ENCODE measurements at places on chromosomes 3 and 15. TPM values are rescaled to one million over a fixed set of nuclear protein-coding genes. Genes with fewer than 3 reads are reported as not detected.

ARIH2 gene
- 94.4 TPM for polyA plus RNA-seq

LRCH3 gene
- polyA plus RNA-seq, result 22.6 TPM

BOC gene
- polyA plus RNA-seq, result 6.6 TPM

HHATL gene
- not detected for polyA plus RNA-seq

- no peaks in the 10 kb centered on the region for H3K27me3 ChIP-seq
- peaks cover 5% of the 10 kb centered on the region for H3K4me1 ChIP-seq
- H3K4me3 ChIP-seq, result no peak overlapping the region
- DNase-seq, result no peak
These were observed 24.5 kb upstream of the SLCO2A1 start for GRCh38 chr3:134054231-134054630.

GRCh38 chr3:124952282-124952855 is 17.8 kb upstream of the MUC13 start:
- H3K4me1 ChIP-seq, result no peaks in the 10 kb centered on the region
- H3K4me3 ChIP-seq, result no peak overlapping the region
- H3K36me3 ChIP-seq, result no peaks in the 10 kb centered on the region
- H3K27ac ChIP-seq, result no peak overlapping the region
- H3K27me3 ChIP-seq, result no peaks in the 10 kb centered on the region

DNA sequence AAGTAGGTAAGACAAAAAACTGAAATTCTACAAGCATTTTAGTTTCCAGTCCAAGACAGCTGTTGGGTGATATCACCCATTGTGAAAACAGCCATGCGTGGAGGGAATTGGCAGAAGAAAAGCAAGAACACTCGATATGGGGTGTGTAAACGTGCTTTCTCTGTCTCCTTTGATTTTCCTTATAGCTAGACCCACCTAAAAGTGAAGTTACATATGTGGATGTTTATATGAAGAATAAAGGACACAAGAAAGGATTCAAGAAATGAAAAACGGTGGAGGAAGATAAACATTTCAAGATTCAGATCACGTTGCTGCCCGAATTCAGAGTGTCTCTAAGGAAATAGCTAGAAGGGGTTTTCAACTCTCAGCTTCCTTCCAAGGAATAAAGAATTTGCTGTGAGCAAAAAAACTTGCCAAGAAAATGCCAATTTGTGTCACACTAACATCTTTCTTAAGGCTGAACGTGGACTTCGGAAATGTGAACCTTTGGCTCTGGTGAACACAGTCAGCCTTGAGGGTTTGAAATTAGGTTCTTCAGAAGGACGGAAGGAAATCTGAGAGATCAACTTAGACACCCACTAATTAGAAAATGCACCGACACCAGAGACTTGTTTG is 269.0 kb upstream of the ADAMTS9 start:
- no peak for DNase-seq
- H3K27ac ChIP-seq, result no peak overlapping the region
- no peaks in the 10 kb centered on the region for H3K27me3 ChIP-seq
- H3K4me3 ChIP-seq, result no peak overlapping the region
- H3K4me1 ChIP-seq, result no peaks in the 10 kb centered on the region
- H3K36me3 ChIP-seq, result no peaks in the 10 kb centered on the region

DNA sequence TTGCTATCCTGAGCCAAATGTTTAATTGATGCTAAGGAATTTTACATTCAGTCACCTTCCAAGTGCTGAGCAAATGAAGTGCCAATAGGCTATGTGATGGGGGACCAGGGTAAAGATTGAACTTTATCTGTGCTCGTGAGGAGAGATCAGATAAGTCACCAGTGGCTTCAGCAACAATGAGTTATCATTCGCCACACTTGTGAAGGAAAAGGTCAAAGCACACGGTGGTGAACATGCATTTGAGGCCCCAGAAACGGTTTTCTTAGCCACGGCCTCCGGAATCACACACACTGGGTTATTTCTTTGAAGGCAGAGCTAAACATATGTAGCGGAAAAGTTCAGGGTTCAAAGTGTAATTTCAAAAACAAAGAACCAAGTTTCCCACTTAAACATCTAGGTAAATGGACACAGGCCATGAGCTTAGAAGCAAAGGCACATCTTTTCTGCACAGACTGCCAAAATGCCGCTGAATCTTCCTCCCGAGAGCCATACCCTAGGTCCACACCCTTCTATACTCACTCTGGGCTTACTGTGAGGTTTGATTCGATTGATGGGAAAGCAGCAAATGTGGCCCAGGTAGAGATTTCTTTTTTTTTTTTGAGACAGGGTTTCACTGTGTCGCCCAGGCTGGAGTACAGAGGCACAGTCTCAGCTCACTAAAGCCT is 268.5 kb downstream of the SHQ1 start:
- H3K36me3 ChIP-seq, result no peaks in the 10 kb centered on the region
- H3K4me1 ChIP-seq, result no peaks in the 10 kb centered on the region
- no peak overlapping the region for H3K27ac ChIP-seq
- DNase-seq, result no peak
- no peaks in the 10 kb centered on the region for H3K27me3 ChIP-seq

DNA sequence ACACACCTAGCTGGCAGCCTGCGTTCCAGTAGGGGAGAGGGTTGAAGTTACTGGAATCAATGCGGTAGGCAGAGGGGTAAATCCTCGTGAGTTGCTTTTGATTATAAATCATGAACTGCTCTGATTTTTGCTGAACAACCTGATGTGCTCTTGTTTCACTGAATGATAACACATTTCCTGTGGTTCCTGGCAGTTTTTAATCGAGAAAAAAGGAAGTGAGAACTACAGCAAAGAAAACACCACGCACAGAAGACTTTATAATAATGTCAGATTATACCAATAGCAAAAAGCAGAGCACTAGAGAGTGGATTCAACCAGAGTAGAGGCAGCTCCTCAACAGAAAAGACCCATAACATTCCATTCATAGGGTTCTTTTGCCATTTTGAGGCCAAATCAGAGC is 200.8 kb upstream of the STRIT1 start:
- DNase-seq, result no peak
- H3K4me1 ChIP-seq, result no peaks in the 10 kb centered on the region
- H3K27me3 ChIP-seq, result no peaks in the 10 kb centered on the region
- H3K4me3 ChIP-seq, result no peak overlapping the region
- no peak overlapping the region for H3K27ac ChIP-seq

DNA sequence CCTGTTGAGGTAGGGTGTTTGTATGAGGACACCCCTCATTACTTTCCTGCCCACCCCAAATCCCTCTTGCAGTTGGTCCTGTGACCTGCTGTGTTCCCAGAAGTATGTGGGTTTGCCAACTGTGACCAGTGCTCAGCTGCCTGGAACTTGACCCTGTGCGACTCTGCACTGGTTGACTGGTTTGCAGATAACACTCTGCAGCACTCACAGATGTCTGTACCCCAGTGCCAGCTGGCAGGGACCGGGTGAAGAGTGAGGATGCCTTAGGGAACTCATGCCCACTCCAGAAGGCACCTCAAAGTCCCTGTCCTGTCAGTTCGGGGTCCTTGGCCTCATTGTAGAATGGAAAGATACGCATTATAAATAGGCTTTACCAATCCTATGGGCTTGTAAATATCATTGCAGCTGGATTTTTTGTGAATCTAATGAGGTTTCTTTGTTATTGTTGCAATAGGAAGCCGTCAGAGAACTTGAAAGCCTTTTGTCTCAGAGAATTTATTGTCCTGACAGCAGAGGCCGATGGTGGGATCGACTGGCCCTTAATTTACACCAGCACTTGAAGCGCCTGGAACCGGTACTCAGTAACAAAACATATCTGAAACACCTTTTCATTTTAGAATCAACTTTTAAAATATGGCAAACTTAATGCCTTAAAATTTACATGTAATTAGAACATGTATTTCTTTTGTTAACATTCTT is 18.2 kb downstream of the FAN1 start:
- no peak overlapping the region for H3K27ac ChIP-seq
- H3K4me1 ChIP-seq, result peaks cover 34% of the 10 kb centered on the region
- no peak overlapping the region for H3K4me3 ChIP-seq
- DNase-seq, result peak; percentile 76
- H3K27me3 ChIP-seq, result no peaks in the 10 kb centered on the region
- H3K36me3 ChIP-seq, result peaks cover 66% of the 10 kb centered on the region

DNA sequence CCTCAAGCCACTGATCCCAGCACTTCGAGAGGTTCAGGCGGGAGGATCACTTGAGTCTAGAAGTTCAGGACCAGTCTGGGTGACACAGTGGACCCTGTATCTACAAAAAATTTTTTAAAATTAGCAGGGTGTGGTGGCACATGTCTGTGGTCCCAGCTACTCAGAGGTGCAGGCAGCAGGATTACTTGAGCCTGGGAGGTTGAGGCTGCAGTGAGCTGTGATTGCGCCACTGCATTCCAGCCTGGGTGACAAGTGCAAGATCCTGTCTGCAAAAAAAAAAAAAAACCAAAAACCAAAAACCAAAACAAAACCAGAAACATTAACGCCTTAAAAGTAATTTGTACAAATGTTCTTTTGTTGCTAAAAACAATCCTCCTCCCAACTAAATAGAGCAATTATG is 27.9 kb upstream of the SLC12A8 start:
- no peak for DNase-seq
- H3K4me3 ChIP-seq, result no peak overlapping the region
- H3K27me3 ChIP-seq, result no peaks in the 10 kb centered on the region
- H3K27ac ChIP-seq, result no peak overlapping the region

DNA sequence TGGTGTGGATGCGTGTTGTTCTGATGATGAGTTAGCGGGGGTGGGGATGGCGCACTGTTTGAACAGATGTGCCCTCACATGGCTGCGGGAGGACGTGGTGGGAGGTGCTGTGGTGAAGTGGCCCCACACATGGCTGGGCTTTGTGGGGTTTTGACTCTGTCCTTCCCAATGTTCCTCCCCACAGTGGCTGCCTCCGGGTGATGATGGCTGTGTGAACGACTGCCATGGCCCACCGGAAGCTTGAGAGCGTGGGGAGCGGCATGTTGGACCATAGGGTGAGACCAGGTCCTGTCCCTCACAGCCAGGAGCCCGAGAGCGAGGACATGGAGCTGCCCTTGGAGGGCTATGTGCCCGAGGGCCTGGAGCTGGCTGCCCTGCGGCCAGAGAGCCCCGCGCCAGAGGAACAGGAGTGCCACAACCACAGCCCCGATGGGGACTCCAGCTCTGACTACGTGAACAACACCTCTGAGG is 167.9 kb downstream of the APBA2 start:
- no peak for DNase-seq
- H3K36me3 ChIP-seq, result no peaks in the 10 kb centered on the region
- no peaks in the 10 kb centered on the region for H3K27me3 ChIP-seq
- H3K27ac ChIP-seq, result no peak overlapping the region
- H3K4me1 ChIP-seq, result no peaks in the 10 kb centered on the region

DNA sequence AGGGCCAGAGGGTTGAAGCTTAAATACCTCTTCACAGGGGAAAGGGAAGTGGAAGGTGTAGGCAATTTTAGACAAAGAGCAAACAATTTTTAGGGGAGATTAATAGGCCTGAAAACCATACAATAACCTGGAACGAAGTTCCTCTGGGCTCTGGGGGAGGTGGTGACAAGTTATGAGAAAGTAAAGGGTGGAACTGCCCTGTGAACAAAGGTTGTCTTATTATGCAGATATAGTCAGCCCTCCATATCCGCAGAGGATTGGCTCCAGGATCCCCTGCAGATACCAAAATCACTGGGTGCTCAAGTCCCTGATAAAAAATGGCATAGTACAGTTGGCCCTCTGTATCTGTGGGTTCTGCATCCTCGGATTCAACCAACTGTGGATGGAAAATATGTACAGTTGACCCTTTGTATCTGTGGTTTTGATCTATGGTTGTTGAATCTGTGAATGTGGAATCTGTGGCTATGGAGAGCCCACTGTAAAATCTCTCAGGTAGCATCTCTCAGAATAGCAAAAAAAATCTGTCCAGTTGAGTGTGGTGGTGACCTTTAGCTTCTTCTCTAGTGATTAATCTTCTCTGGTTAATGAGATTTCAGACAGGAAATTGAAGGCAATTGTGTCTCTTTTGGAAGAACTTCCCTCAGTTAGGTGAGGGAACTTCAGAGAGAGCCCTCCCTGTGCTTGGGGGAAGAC is 40.2 kb downstream of the CLEC3B start:
- no peak overlapping the region for H3K4me3 ChIP-seq
- H3K27me3 ChIP-seq, result no peaks in the 10 kb centered on the region
- DNase-seq, result no peak
- H3K36me3 ChIP-seq, result no peaks in the 10 kb centered on the region

- no peaks in the 10 kb centered on the region for H3K27me3 ChIP-seq
- H3K36me3 ChIP-seq, result no peaks in the 10 kb centered on the region
- peak overlapping the region; percentile 78 for H3K27ac ChIP-seq
- H3K4me1 ChIP-seq, result peaks cover 35% of the 10 kb centered on the region
These were observed 563 bp downstream of the ARL6IP5 start for GRCh38 chr3:69085168-69085832.

DNA sequence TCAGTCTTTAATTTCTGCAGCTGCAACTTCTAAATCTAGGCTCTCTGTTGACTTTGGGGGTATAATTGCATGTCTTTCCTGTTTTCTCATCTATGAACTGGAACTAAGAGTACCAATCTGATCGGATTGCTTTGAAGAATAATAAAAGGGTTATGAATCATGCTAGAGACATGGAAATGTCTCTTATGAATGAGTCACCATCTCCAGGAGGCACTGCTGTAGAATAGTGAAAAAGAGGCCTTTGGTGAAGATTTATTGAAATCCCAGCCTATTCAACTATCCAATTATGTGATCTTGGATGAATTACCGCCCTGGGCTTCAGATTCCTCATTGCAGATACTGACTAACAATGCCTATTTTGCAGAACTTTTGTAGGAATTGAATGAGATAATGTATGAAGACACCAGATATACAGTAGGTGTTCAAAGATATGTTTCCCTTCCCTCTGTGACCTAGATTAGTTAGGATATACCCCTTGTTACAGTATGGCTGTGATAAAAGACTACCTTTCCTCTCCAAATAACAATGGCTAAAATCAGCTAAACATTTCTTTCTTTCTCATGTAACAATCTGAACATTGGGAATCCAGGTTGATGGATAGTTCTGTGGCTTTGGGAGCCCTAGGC is 11.5 kb upstream of the CMTM8 start:
- no peaks in the 10 kb centered on the region for H3K36me3 ChIP-seq
- H3K27me3 ChIP-seq, result no peaks in the 10 kb centered on the region
- H3K4me3 ChIP-seq, result no peak overlapping the region
- no peaks in the 10 kb centered on the region for H3K4me1 ChIP-seq
- H3K27ac ChIP-seq, result peak overlapping the region; percentile 87

- DNase-seq, result no peak
- no peak overlapping the region for H3K27ac ChIP-seq
- no peak overlapping the region for H3K4me3 ChIP-seq
- no peaks in the 10 kb centered on the region for H3K36me3 ChIP-seq
- no peaks in the 10 kb centered on the region for H3K4me1 ChIP-seq
These were observed 476.8 kb downstream of the C3orf38 start for GRCh38 chr3:88626456-88627120.

GRCh38 chr3:182135056-182135455 is 423.3 kb downstream of the SOX2 start:
- H3K27ac ChIP-seq, result no peak overlapping the region
- no peaks in the 10 kb centered on the region for H3K27me3 ChIP-seq
- no peak for DNase-seq
- H3K4me3 ChIP-seq, result no peak overlapping the region
- no peaks in the 10 kb centered on the region for H3K36me3 ChIP-seq

GRCh38 chr15:77909182-77909940 is 168.2 kb downstream of the TBC1D2B start:
- DNase-seq, result no peak
- no peaks in the 10 kb centered on the region for H3K36me3 ChIP-seq
- no peaks in the 10 kb centered on the region for H3K4me1 ChIP-seq
- no peak overlapping the region for H3K27ac ChIP-seq
- H3K4me3 ChIP-seq, result no peak overlapping the region

Data from SK-N-SH (cell line).